Stimulated activated CD4-positive, alpha-beta T cell treated with anti-CD3 and anti-CD28 coated beads, Interleukin-4, amount 100 ng/mL, for 4 hours (primary cell): ENCODE measurements at places on chromosomes 4 and X.

DNA sequence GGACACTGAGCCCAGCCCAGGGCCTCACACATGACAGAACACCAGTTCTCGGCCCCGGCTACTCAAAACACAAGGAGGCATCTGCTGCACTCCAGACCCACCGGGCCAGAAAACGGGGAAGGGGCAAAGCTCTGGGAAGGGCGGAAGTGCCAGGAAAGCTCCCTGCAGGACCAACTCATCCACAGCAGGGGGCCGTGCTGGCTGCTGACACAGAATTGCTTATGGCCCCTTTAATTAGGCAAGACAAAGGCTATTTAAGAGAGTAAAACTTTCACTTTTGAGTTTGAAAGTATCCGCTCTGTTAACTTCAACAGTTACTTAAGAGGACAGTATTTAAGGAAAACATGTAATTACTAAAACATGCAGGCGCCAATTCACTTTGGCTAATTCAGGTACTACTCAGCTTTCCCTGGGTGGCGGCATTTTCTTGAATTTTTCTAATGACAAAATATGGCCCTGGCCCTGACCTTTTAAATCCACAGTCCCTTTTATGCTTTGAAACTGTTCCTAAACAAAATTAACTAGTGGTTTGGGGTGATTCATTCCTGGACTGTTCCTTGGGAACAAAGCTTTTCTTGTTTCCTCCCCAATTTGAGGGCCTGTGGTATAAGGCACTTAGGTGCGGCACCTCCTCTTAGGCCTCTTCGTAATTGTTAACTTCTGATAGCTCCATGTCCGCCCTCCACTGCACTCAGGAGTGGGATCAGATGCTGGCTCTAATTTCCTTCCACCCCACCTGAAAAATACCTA is 40.4 kb downstream of the NSG1 start:
- DNase-seq = no peak

DNA sequence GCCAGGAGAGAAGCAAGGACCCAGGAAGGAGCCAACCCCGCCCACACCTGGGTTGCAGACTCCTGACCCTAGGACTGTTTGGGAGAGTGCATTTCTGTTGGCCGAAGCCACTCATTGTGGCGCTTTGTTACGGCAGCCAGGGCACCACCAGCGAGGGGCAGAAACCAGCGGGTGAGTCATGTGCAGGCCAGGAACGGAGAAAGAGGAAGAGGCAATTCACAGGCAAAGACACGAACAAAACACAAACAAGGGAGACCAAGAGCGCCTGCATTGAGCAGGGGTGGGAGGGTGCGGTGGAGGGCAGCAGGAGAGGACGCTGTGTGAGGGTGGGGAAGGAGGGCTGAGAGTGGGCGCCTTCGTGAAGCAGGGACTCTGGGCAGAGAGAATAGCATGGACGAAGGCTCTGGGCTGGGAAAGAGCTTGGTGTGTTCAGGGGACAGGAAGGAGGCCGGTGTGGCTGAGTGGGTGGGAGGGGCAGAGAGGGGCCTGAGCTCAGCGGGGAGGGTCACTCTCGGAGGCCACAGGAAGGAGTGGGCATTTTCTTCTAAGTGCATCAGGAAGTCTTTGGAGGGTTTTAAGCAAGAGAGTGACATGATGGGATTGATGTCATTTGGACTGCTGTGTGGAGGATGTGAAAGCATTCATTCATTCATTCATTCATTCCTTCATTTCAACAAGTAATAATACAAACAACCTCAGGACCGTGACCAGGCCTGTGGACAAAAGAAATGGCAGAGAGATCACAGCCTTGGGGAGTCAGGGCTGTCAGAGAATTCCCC is 12.2 kb upstream of the WFS1 start:
- no peak for DNase-seq

DNA sequence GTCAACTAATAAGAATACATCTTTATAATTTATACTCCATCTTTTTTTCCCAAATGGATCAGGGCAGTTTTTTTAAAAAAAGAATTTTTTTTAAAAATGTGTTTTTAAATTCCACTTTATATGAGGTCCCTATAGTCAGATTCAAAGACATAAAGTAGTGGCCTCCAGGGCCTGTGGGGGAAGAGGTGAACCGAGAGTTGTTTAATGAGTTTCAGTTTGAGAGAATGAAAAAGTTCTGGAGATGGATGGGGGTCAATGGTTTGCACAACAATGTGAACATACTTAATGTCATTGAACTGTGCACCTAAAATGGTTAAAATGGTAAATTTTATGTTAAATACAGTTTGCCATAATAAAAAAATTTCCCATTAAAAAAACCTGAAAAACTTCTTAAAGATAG is 53.8 kb downstream of the ZNF827 start:
- no peak for DNase-seq

DNA sequence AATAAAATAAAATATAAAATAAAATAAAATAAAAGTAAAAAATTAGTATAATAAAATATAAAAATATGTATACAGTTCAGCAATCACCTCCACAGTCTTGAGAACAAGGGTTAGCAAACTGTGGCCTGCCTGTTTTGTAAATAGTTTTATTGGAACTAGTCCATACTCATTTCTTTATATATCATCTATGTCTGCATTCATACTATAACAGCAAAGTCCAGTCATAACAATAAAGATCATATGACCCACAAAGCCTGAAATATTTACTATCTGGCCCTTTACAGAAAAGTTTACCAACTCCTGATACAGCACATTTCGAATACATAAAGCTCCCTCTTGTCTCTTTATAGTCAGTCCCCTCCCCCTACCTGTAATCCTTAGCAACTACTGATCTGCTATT is 111.9 kb downstream of the SLC10A6 start:
- DNase-seq = no peak

DNA sequence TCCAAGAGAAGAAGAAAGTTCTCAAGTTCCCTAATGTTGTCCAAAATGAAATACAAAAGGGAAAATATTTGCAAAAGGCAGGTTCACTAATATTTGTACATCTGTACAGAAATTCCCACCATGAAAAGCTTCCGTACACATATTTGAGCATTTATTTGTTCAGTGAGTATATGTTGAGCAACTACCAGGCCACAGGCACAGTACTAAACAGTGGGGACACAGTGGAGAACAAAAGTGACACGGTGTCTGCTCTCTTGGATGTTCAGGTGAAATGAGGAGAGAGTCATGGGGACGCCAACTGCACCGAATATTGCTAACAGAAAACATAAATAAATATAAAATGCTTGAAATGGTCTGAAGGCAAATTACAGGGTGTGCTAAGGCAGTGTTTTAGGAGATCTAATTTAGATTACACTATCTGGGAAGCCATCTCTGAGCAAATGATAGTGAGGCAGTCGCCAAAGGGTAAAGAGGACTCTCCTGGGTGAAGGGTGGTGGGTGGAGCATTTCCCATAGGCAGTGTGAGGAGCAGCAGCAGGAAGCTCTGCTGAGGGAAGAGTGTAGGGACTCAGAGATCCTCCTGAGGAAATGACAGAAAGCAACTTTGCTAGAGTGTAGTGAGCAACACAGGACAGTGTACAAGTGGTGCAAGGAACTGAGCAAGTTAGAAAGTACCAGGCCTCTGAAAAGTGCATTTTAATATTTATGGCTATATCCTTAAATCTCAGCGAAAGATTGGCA is 375.2 kb downstream of the GALNTL6 start:
- no peak for DNase-seq
